Fibroblast of lung (primary cell): ENCODE measurements at places on chromosomes 2 and 18. TPM values are rescaled to one million over a fixed set of nuclear protein-coding genes. Genes with fewer than 3 reads are reported as not detected.

DNA sequence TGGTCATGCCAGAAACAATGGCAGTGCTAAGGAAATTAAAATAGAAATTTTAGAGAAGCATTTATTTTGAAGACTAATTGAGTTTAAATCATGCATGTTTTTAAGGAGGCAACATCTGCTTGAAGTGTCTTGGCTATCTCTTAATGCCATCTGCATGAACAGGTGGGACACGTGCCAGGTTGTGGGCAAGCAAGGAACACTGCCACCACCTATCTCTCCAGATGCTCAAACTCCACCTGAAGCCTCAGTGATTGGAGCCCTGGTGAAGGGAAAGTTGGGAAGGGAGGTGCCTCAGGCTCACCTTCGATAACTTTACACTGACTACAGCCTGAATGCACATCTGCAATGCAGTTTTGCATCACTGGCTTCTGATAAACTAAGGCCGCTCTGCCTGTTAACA, 91.5 kb downstream of the TPGS2 start:
- H3K27ac ChIP-seq, result no peak overlapping the region
- H3K36me3 ChIP-seq, result no peaks in the 10 kb centered on the region
- H3K4me3 ChIP-seq, result no peak overlapping the region
- H3K27me3 ChIP-seq, result no peaks in the 10 kb centered on the region
- no peak for DNase-seq

DNA sequence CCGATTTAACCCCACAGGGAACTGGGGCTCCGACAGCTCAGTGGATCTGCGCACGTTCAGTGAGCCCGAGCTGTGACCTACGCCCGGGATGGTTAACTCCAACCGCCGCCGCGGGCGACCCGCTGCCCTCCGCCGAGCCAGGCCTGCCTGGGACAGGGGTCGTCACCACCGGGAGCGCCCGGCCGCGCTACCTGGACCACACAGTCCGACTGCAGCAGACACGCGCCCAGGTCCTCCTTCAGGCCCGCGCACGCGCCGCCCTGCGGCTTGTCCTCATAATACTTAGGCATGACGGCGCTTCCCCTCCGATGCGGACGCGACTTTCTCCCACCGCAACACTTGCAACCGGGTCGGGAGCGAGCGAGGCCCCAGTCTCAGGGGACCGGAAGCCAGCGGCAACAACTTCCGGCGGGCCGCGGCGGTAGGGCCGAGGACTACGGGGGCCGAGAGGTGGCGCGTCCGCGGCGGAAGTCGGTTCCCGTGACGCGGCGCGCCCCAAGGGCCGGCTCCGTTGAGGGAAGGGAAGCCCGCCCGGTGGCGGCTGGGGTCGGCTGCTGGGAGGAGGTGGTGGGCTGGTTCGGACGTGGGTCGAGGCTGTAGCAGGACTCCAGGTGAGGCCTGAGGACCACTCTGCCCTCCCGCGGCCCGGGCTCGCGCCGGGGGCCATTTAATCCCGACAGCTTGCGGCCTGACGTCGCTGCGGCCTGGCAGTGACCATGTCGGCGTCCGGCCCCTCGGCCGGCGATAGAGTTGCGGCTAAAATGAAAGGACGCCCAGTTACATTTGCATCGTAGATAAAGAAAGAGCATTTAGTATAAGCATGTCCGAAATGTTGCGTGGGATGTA, at the start of the genes COA5 and UNC50:
Gene COA5 (minus strand): TSS at position 397 of the 846 bp plus-strand sequence. CDS start 107 bp downstream, at position 290.
Gene UNC50 (plus strand): TSS at position 474 of the 846 bp plus-strand sequence. CDS start 1,171 bp downstream, outside the sequence.
- H3K4me1 ChIP-seq, result peaks cover 10% of the 10 kb centered on the region
- peak; percentile 93 for DNase-seq
- H3K36me3 ChIP-seq, result peaks cover 8% of the 10 kb centered on the region
- peak within 1 kb of the TSS; percentile 64 for H3K4me3 ChIP-seq
- no peaks in the 10 kb centered on the region for H3K27me3 ChIP-seq
- peak within 1 kb of the TSS; percentile 86 for H3K27ac ChIP-seq

The TGFA gene
- polyA plus RNA-seq, result 0.06 TPM in 1 of 2 replicates, not detected in the other

The NAPG gene
- 22.7 and 23.1 TPM in 2 replicates for polyA plus RNA-seq

The BOD1L2 gene
- not detected in 2 replicates for polyA plus RNA-seq

DNA sequence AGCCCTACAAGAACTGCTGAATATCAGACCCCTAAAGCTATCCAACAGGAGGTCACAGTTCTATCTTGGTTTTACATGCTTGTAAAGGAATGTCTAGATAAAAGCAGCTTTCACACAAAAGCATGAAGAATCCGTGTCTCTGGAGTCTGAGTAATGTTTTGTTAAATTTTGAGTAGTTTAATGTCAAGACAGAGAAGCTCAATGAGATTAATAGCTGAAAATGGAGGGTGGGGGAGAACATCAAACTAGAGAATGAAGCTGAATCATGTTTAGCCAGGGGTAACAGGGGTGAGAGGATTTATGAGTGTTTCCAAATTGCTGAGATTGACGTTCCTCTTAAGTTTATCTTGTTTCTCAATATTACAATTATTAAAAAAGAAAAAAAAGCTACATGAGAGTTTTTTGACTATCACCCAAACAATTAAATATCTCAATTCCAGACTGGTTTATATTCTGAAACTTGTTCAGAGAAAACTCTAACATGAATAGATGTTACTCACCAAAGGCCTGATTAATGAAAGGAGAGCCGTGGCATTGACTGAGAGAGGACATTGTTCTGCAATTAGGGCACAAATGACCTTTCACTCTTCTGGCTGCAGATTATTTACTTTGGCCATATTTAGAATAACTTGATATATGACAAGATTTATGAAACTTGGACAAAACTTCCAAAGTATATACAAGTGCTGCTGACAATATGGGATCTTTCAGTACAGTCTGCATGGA, 266.4 kb upstream of the ETAA1 start:
- H3K4me1 ChIP-seq, result no peaks in the 10 kb centered on the region
- H3K4me3 ChIP-seq, result no peak overlapping the region
- peak; percentile 93 for DNase-seq
- H3K27ac ChIP-seq, result no peak overlapping the region

The NEU2 gene
- not detected in 2 replicates for polyA plus RNA-seq

The LOXL3 gene
- polyA plus RNA-seq, result 13.7 and 20.6 TPM in 2 replicates

GRCh38 chr2:79235135-79235534, 75.6 kb upstream of the REG3A start:
- DNase-seq, result no peak
- H3K36me3 ChIP-seq, result no peaks in the 10 kb centered on the region
- H3K4me3 ChIP-seq, result no peak overlapping the region
- H3K27ac ChIP-seq, result no peak overlapping the region
- no peaks in the 10 kb centered on the region for H3K27me3 ChIP-seq
- no peaks in the 10 kb centered on the region for H3K4me1 ChIP-seq

The TUBA3E gene
- polyA plus RNA-seq, result not detected in 2 replicates

- H3K4me3 ChIP-seq, result peak overlapping the region; percentile 72
- no peaks in the 10 kb centered on the region for H3K36me3 ChIP-seq
- no peak overlapping the region for H3K27ac ChIP-seq
- no peaks in the 10 kb centered on the region for H3K27me3 ChIP-seq
These were observed 421 bp upstream of the FAM171B start for GRCh38 chr2:186693446-186693832.

GRCh38 chr2:67848551-67849285, 214.1 kb downstream of the C1D start:
- no peaks in the 10 kb centered on the region for H3K27me3 ChIP-seq
- no peak overlapping the region for H3K4me3 ChIP-seq
- no peaks in the 10 kb centered on the region for H3K4me1 ChIP-seq
- no peak for DNase-seq

The TSN gene
- polyA plus RNA-seq, result 50.4 and 59.0 TPM in 2 replicates

GRCh38 chr2:160489111-160489510, 4.5 kb downstream of the RBMS1 start:
- no peaks in the 10 kb centered on the region for H3K27me3 ChIP-seq
- H3K4me3 ChIP-seq, result no peak overlapping the region
- H3K36me3 ChIP-seq, result no peaks in the 10 kb centered on the region
- H3K27ac ChIP-seq, result no peak overlapping the region

DNA sequence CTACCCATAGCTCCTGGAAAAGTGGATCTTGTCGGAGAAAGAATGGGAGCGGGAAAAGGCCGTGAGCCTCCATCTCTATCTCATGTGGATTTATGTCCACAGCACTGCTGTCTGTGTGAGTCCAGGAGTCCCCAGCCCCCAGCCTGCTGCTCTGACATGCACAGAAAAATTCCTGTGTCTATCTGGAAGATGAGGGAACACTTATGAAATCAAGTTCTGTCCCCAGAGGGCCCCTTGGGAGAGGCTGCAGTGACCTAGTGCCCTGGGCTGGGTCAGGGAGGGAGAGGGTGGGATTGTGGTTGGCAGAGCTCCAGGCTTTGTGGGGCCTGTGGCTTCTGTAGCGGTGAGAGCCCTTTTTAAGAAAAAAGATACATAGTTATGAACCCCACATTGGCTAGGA, 37.6 kb downstream of the HJURP start:
- H3K4me1 ChIP-seq, result no peaks in the 10 kb centered on the region
- peaks cover 4% of the 10 kb centered on the region for H3K27me3 ChIP-seq
- no peak overlapping the region for H3K4me3 ChIP-seq
- no peak overlapping the region for H3K27ac ChIP-seq
- H3K36me3 ChIP-seq, result no peaks in the 10 kb centered on the region

GRCh38 chr18:35465329-35465728, 32.4 kb downstream of the INO80C start:
- DNase-seq, result no peak
- H3K27me3 ChIP-seq, result no peaks in the 10 kb centered on the region
- H3K36me3 ChIP-seq, result no peaks in the 10 kb centered on the region
- H3K4me3 ChIP-seq, result no peak overlapping the region
- H3K4me1 ChIP-seq, result peaks cover 3% of the 10 kb centered on the region

The C2orf66 gene
- 0.10 TPM in 1 of 2 replicates, not detected in the other for polyA plus RNA-seq

DNA sequence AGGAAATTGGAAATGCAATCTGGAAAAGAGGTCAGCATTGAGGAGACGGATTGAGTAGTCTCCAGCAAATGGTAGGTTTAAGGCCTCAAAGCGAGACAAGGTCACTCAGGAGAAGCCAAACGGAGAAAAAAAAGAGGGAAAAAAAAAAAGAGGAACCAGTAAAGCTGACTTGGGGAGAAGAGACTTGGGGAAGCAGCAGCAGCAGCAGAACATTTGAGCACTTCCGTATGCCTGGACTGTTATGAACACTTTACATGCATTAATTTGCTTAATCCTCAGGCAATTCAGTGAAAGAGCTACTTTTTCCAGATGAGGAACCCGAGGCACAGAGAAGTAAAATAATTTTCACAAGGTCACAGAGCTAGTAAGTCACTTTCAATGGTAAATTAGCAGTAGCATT, 81.3 kb downstream of the OSBPL6 start:
- DNase-seq, result no peak
- H3K4me3 ChIP-seq, result no peak overlapping the region
- no peaks in the 10 kb centered on the region for H3K4me1 ChIP-seq
- H3K27me3 ChIP-seq, result no peaks in the 10 kb centered on the region

- H3K4me1 ChIP-seq, result no peaks in the 10 kb centered on the region
- no peaks in the 10 kb centered on the region for H3K27me3 ChIP-seq
- no peak overlapping the region for H3K27ac ChIP-seq
- no peaks in the 10 kb centered on the region for H3K36me3 ChIP-seq
- DNase-seq, result no peak
These were observed 103.5 kb downstream of the UPP2 start for GRCh38 chr2:158205215-158205614.

DNA sequence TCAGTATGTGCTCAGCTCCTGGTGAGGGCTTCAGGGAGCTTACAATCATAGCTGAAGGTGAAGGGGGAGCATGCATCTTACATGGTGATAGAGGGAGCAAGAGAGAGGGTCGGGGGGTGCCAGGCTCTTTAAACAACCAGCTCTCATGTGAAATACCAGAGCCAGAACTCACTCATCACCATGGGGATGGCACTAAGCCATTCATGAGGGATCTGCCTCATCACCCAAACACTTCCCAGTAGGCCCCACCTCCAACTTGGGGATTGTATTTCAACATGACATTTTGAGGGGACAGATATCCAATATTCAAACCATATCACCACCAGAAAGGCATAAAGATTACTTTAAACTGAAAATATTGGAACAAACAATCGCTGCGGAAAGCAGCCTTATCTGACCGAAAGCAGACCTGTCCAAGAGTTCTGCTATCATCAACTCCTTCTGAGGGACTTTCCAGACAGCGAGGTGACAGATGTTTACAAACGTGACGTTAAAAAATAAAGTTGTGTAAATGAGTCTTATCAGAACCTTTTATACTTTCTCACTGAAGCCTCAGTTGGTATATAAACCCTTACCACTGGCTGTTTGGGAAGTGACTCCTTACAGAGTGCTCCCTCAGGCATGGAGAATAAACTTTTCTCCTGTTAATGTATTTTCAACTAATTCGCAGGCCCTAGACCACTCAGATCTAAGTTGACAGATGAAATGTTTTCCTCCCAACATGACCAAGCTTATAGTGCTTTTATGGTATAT, 35.5 kb upstream of the PTH2R start:
- no peaks in the 10 kb centered on the region for H3K4me1 ChIP-seq
- H3K27ac ChIP-seq, result no peak overlapping the region
- no peak overlapping the region for H3K4me3 ChIP-seq
- DNase-seq, result peak; percentile 32

- H3K27me3 ChIP-seq, result no peaks in the 10 kb centered on the region
- H3K4me3 ChIP-seq, result no peak overlapping the region
- no peaks in the 10 kb centered on the region for H3K36me3 ChIP-seq
- peaks cover 4% of the 10 kb centered on the region for H3K4me1 ChIP-seq
These were observed 116.0 kb upstream of the RAB27B start for GRCh38 chr18:54712306-54712705.

- H3K36me3 ChIP-seq, result no peaks in the 10 kb centered on the region
- H3K27me3 ChIP-seq, result no peaks in the 10 kb centered on the region
- DNase-seq, result peak; percentile 74
- peaks cover 20% of the 10 kb centered on the region for H3K4me1 ChIP-seq
- H3K4me3 ChIP-seq, result no peak overlapping the region
These were observed 26.4 kb downstream of the EML4 start for GRCh38 chr2:42195559-42195958.

GRCh38 chr2:21039080-21039556, 4.8 kb downstream of the APOB start:
- no peak overlapping the region for H3K4me3 ChIP-seq
- H3K27me3 ChIP-seq, result no peaks in the 10 kb centered on the region
- H3K4me1 ChIP-seq, result no peaks in the 10 kb centered on the region
- H3K27ac ChIP-seq, result no peak overlapping the region
- no peak for DNase-seq

DNA sequence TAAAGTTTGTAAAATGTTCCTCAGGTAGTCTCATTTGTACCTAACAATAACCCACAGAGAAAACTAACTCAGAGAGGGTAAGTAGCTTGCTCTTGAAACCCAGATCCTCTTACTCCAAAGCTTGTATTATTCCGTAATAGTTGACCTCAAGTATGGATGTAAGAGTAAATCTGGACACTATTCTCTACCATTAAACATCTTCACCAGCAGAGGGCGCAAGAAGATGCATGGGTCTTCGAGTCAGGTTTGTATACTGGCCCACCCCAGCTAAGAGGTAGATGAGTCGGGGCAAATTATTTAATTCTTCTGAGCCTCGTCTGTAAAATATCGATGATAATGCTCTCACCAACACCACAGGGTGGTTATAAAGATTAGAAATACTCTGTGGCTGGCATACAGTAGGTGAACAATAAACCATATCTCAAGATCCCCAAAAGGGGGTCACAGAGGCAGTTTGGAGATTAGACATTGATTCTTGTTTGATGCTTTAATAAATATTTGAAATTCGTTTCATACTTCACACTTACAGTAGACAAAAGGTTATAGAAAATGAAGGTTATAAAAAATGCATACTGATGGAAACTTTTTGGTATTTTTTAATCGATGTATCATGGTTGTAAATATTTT, 3.5 kb upstream of the CABLES1 start:
- peak; percentile 68 for DNase-seq
- H3K4me1 ChIP-seq, result no peaks in the 10 kb centered on the region
- H3K36me3 ChIP-seq, result no peaks in the 10 kb centered on the region

- no peaks in the 10 kb centered on the region for H3K36me3 ChIP-seq
- peaks cover 5% of the 10 kb centered on the region for H3K27me3 ChIP-seq
- H3K4me1 ChIP-seq, result peaks cover 2% of the 10 kb centered on the region
- no peak overlapping the region for H3K4me3 ChIP-seq
These were observed 60.3 kb upstream of the IGFBP2 start for GRCh38 chr2:216572582-216573578.
